HFF-Myc (cell line): ENCODE measurements at places on chromosomes 1 and 21.

DNA sequence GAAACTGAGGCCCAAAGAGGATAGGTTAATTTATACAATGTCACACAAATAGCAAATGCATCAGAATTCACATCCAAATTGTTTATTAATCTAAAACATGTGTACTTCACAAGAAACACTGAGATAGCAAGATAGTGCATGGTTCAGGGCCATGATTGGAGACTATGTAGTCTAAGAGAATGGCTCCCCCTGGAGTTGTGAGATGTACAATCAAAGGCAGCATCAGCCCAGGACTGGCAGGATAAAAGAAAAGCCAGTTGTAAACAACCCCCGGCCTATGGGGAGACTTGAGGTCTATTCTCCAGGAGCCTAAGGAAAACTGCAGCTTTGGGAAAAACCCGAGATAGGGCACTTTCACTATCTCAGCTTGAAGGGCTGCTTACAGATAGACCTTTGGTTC, 511.0 kb downstream of the OMA1 start:
- peak; percentile 12 for DNase-seq

DNA sequence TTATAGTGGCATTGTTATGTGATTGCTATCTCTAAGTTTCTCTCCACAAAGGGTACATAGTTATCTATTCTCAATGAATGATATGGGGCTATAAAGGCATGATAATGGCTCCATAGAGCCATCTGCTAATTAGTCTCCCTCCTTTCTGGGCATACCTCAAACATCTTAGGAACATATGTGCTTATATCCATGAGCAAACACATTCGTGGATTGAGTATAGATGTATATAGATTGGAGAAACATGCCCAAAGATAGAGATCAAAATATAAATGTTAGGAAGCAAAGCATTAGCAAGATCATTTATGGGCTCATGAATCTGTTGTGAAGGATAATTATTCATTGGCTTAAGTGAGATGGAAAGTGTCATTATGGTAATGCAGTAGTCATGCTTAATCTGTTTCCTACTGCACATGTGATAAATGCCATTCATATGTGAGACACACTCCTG, 155.8 kb upstream of the UBE2U start:
- no peak for DNase-seq

DNA sequence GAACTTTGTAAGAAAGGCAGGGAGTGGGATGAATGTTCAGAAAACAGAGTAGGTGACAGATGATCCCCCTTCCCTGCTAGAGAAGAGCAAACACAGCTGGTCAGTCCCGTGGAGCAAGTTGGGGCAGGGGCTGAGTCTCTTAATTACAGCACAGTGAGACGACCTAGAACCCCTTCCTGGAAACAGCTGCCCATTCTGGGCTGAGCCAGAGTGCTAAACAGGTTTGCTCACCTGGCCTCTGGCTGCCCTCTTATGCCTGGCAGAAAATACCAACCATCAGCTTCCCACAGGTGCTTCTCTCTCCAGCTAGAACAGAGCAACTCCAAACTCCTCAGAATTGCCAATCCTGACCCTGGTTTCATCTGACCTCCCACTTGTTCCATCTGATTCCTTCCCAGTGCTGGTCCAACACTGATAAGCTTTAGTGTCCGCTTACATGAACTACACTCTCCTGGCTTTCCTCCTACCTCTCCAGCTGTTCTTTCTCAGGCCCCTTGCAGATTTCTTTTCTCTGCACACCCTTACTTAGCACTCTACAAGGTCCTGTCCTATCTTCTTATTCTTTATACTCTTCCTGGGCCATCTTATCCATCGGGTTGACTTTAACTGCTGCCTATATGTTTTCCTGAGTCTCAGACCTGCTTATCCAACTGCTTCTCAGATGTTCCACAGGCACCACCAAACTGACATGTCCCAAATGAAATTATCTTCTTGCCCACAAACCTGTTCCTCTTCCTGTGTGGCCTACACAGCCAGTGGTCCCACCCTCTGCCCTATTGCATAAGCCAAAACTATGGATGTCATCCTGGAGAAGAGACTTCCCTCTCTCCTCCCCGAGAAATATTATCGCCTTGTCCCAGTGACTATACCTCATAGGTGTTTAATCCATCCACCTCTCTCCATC, 22.6 kb upstream of the COL9A2 start:
- DNase-seq, result no peak

DNA sequence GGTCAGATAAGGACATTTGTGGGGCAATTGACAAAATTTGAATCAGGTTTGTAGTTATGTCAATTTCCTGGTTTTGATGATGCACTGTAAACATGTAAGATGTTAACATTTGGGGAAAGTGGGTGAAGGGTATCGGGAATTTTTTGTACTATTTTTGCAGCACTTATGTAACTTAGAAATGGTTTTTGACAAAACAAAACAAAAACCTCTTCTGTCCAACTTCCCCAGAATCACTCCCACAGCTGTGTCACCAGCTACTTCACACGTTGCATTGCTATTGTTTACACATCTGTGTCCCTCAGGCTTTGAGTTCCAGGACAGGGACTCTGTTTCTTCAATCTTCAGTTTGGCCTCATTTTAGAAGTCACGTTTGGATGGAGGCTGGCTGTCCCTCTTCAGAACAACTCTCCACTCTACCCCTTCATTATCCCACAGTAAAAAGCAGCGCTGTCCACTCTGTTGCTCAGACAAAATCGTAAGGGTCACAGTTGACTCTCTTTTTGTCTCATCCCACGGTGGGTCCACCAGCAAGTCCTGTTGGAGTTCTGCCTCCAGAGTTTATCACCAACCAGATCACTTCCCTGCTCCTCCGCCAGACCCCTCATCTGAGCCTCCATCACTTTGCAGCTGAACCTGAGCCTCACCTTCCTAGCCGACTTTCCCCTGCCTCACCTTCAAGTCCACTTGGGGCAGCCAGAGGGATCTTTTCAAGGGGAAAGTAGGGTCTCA, 63.2 kb downstream of the NENF start:
- no peak for DNase-seq

- DNase-seq, result no peak
Observed at GRCh38 chr1:156070548-156070947, 9.6 kb downstream of the RAB25 start.

DNA sequence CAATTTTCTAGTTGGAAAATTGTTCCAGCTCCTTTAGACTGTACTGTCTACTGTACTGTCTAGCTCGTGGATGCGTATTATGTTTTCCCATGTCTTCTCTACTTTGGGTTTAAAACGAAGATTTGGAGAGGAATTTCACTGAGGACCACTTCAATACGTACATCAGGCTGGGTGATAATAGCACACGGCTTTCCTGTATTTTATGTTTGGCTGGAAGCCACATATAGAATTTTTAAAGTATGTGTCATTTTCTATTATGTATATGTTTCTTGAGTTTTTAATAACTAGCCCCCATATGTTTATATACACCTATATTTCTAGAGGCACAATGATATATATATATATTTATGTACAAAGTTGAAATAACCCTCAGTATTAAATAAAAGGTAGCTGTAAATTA, 226.4 kb downstream of the GREM2 start:
- DNase-seq, result no peak

DNA sequence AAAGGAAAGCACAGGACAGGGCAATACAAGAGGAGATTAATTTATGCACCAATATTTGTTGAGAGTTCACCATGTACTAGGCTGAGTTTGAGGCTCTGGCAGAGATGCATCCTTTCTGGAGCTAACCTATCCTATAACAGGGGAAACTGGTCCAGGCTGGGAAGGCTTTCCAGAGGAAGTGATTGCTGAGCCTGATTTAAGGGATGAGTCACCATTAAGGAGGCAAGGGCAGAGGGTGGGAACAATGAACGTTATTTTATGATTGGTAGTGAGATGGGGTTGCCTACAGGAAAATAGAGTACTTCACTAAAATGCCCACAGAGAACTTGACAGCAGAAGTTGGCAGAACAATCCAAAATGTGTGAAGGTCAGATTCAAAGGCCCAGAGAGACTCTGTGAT, 141.4 kb downstream of the PLPP3 start:
- DNase-seq, result peak; percentile 27

GRCh38 chr1:192709544-192709943, 73.6 kb downstream of the RGS13 start:
- DNase-seq, result no peak

GRCh38 chr1:200179126-200179780, 151.7 kb downstream of the NR5A2 start:
- DNase-seq, result peak; percentile 9

- no peak for DNase-seq
Observed at GRCh38 chr1:28365864-28366263, 3.7 kb upstream of the PHACTR4 start.

DNA sequence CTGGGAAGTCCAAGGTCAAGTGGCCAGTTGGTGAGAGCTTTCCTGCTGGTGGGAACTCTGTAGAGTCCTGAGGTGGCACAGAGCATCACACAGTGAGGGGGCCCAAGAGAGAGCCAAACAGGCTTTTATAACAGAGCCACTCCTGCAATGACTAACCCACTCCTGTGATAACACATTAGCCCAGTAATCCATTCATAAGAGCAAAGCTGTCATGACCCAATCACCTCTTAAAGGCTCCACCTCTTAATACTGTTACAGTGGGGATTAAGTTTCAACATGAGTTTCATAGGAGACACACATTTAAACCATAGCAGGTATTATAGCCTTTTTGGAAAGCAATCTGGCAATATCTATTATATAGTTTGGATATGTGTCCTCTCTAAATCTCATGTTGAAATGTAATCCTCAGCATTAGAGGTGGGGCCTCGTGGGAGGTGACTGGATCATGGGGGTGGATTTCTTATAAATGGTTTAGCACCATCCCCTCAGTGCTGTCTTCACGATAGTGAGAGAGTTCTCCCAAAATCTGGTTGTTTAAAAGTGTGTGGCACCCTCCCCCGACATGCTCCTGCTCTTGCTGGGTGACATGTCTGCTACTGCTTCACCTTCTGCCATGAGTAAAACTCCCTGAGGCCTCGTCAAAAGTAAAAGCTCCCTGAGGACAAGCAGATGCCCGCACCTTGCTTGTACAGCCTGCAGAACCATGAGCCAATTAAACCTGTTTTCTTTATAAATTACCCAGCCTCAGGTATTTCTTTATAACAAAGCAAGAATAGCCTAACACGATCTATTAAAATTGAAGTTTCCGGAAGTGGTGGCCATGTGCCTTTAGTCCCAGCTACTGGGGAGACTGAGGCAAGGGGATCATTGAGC, 64.5 kb downstream of the CD58 start:
- DNase-seq, result no peak

DNA sequence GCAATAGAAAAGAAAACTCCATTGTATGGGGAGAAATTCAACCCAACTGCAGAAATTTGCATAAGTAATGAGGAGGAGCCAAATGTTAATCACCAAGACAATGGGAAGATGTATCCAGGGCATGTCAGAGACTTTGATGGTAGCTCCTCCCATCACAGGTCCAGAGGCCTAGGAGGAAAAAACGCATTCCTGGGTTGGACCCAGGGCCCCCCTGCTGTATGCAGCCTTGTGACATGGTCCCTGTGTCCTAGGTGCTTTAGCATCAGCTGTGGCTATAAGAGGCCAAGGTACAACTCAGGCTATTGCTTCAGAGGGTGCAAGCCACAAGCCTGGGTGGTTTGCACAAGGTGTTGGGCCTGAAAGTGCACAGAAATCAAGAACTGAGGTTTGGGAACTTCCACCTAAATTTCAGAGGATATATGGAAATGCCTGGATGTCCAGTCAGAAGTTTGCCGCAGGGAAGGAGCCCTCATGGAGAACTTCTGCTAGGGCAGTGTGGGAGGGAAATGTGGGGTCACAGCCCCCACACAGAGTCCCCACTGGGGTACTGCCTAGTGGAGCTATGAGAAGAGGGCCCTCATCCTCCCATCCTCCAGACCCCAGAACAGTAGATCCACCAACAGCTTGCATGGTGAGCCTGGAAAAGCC, 162.3 kb downstream of the TGFB2 start:
- no peak for DNase-seq

- no peak for DNase-seq
Observed at GRCh38 chr1:211648980-211649934, 26.2 kb downstream of the NEK2 start.

DNA sequence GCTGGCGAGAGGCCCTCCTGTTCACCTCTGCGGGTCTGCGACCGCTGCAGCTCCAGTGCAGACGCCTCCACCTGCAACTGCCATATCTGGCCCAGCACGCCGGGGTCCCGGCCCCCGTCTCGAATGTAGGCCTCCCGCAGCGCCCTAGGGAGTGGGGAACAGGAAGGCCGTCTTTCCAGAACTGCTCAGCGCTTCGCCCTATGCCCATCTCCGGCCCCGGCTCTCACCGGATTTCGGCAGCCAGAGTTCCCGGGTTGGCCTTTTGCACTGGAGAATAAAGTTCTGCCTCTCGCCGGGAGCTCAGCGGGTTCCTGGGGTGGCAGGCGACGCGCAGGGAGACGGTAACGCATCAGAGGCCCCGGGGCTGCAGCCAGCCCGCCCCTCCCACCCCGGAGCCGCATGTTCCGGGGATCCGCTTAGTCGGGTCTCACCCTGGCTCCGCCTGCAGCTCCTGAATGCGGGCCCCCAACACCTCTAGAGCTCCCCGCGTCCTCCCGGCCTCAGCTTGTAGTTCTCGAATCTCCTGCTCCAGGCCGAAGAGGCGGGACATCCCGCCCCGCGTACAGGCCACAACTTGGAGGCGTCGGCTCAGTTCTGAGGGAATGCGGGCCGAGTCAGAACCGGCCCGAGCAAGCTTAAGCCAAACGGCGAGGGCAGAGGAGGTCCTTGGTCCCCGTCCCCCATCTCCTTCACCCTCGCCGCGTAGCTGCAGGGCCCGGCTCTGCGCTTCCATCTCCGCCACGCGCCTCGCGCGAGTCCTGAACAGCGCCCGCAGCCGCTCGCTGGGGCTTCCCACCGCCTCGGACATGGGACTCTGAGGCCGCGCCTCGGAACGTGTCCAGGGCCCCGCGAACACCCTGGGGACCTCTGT, 1.1 kb downstream of the CCDC17 start:
- DNase-seq, result no peak
